ENCODE measurements at places on chromosomes 5 and 9.

- DNase-seq, result no peak
Measured at GRCh38 chr9:1429297-1429696, 379.1 kb downstream of the DMRT2 start.

GRCh38 chr5:143061161-143061945 lies 291.2 kb downstream of the ARHGAP26 start:
- no peak for DNase-seq

GRCh38 chr5:179343021-179343718 lies 2.1 kb downstream of the ADAMTS2 start:
- no peak for DNase-seq

- no peak for DNase-seq
Measured at GRCh38 chr5:155772009-155772662, 554.8 kb upstream of the SGCD start.

DNA sequence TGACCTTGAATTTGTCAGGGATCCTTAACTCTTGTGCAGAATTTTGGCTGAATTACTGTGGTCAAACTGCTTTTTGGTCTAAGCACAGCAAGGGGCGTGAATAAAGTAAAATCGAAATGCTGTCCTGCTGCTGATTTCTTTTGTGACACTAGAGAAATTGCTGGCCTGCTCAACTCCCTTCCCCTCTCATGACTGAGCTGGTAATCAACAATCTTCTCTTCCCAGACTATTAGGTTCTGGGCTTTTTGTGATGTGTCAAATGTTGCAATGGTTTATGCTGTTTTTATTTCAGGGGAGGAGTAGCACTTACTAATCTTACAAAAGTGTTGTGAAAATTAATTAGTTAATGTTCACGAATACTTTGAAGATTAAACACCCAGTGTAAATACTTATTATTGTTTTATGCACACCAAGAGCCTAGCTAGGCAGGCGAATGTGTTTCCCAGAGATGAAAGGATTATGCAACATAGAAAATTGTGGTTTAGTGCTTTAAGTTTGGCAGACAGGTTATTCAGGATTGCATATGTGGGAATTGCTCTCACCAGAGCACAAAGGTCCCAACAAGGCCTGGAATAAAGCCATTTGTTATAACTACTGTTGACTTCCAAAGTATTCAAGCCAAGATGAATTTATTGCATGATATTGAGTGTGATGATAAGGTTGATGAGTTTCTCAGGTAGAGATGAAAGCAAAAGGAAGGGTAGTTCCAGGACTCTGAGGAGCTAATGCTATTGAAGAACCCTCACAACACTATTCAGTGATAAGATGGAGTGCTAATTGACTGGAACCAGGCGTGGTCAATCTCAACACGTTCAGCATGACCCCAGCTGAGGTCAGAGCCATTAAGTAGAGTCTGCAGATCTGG lies 280.7 kb upstream of the ZNF608 start:
- DNase-seq, result no peak
